ENCODE measurements at places on chromosomes 7 and 10.

- DNase-seq = no peak
Measured at GRCh38 chr10:86950349-86950748, 7.1 kb downstream of the MMRN2 start.

- no peak for DNase-seq
Measured at GRCh38 chr7:64614812-64615211, 51.1 kb upstream of the ZNF107 start.

DNA sequence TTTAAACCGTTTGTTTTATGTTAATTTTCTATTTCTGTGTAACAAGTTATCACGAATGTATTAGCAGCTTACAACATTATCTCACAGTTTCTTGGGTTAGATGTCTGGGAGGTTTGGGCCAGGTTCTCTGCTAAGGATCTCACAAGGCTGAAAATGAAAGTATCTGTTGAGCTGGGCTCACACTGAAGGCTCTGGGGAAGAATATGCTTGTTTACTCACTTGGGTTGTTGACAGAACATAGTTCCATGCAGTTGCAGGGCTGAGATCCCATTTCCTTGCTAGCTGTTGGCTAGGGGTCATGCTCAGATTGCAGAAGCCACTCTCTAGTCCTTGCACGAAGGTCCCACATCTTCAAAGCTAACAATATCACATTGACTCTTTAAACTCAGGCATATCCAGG is 266.6 kb upstream of the GNAI1 start:
- DNase-seq = no peak

DNA sequence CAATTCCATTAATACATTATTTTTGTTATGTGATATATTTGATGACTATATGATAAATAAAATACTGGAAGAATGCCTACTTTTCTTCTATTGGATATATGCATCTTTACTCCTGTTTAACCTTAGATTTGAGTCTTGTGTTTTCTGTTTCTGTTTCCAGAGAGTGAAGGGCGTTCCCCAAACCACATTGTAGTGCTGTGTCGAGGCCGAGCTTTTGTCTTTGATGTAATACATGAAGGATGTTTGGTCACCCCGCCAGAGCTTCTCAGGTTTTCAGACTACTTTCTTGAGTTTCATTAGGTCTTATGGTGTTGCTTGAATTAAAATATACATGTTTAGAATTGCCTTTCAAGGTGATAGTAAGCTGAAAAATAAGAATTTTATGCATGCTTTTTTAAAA is 23.8 kb downstream of the CROT start:
- no peak for DNase-seq

DNA sequence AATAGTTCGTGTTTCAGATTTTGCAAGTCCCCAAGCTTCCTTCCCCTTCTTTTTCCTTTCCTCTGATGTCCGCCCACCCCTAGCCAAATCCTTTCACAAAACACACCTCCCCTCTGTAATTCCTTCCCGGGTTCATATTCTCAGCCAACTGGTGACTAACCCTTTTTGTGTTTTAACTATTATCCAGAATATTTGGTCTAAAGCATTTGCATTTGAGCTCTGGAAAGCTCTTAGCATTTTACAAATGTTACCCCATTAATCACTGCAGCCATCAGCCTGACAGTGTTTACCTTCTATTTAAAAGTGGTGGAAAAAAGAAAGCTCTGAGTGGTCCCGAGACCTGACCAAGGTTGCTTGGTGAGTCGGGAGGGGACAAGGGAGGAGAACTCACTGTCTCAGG is 139.0 kb downstream of the CREB5 start:
- DNase-seq = no peak

GRCh38 chr7:42478717-42479116 is 241.7 kb upstream of the GLI3 start:
- DNase-seq = no peak

Data from NCI-H1417 treated with DMSO at 0.1 percent for 48 hours (cell line).